ENCODE measurements at places on chromosomes 16 and 17. TPM values are rescaled to one million over a fixed set of nuclear protein-coding genes. Genes with fewer than 3 reads are reported as not detected.

The MYH11 gene
- total RNA-seq: 0.32 TPM

The HLF gene
- total RNA-seq: not detected

The WDR59 gene
- 19.3 TPM for total RNA-seq

The CDK12 gene
- 13.9 TPM for total RNA-seq

The CETP gene
- total RNA-seq: 15.9 TPM

The PNMT gene
- 0.31 TPM for total RNA-seq

The KCNG4 gene
- not detected for total RNA-seq

The HOXB1 gene
- not detected for total RNA-seq

The CSH2 gene
- total RNA-seq: not detected

The GNGT2 gene
- total RNA-seq: 0.50 TPM

The KRT17 gene
- total RNA-seq: 1.2 TPM

The ZNF385C gene
- total RNA-seq: not detected

The CAPN15 gene
- total RNA-seq: 36.8 TPM

The ADGRG3 gene
- total RNA-seq: 1.8 TPM

The IGF2BP1 gene
- total RNA-seq: 0.13 TPM

The DPEP3 gene
- total RNA-seq: not detected

The TBX21 gene
- total RNA-seq: not detected

The FBXO39 gene
- total RNA-seq: 7.1 TPM

The CCT6B gene
- 0.16 TPM for total RNA-seq

The PTGES3L gene
- 0.16 TPM for total RNA-seq

The SEZ6L2 gene
- 5.9 TPM for total RNA-seq

The NOXO1 gene
- 0.13 TPM for total RNA-seq

The DNAAF8 gene
- 0.25 TPM for total RNA-seq

The ATP6V0A1 gene
- total RNA-seq: 60.2 TPM

The SNX11 gene
- 10.8 TPM for total RNA-seq

The CDC6 gene
- 21.1 TPM for total RNA-seq

The RAP1GAP2 gene
- total RNA-seq: 1.3 TPM

The CD300LB gene
- not detected for total RNA-seq

The B3GNT9 gene
- total RNA-seq: 1.3 TPM

The MMP15 gene
- total RNA-seq: 17.9 TPM

The ZNF821 gene
- 3.2 TPM for total RNA-seq

The DRC7 gene
- total RNA-seq: not detected

The SLC5A11 gene
- not detected for total RNA-seq

The STAC2 gene
- not detected for total RNA-seq

The ZC3H18 gene
- 19.0 TPM for total RNA-seq

The MFAP4 gene
- total RNA-seq: not detected

The KRT33A gene
- not detected for total RNA-seq

The NLGN2 gene
- total RNA-seq: 1.3 TPM

The HIC1 gene
- 18.5 TPM for total RNA-seq

The TAC4 gene
- not detected for total RNA-seq

The MYL4 gene
- 1.6 TPM for total RNA-seq

The MMP28 gene
- 11.0 TPM for total RNA-seq

The KRT40 gene
- total RNA-seq: not detected

The CCL8 gene
- total RNA-seq: 0.16 TPM

The KRTAP4-7 gene
- total RNA-seq: not detected

The TBC1D3G gene
- not detected for total RNA-seq

The QRICH2 gene
- total RNA-seq: 3.1 TPM

The FHOD1 gene
- 26.0 TPM for total RNA-seq

Measured in bladder microvascular endothelial cell (primary cell).